HuH-7 (cell line): ENCODE measurements at places on chromosomes 3 and 15.

GRCh38 chr3:65490114-65490513 lies 548.6 kb downstream of the MAGI1 start:
- no peak for DNase-seq

GRCh38 chr15:55858661-55859060 lies 115.7 kb upstream of the PRTG start:
- DNase-seq: no peak

DNA sequence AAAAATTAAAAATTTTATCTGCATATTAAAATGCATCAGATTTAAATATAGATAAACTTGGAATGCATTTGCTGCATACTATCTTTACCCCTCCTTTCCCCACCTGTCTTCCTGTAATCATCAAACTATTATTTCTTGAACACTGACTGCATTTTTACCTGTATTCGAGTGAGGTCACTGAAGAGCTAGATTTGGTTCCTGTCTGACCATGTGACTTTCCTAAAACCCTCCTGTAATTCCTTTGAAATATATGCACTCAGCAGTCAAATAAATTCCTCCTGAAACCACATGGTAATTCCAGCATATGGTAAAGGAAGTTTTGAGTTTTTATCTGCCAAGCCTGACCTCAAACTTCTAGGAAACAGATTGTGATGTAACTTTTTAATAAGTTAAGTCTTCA lies 445.6 kb upstream of the FRG2C start:
- DNase-seq: no peak

- no peak for DNase-seq
Measured at GRCh38 chr15:78223396-78224022, 10.9 kb downstream of the ACSBG1 start.

DNA sequence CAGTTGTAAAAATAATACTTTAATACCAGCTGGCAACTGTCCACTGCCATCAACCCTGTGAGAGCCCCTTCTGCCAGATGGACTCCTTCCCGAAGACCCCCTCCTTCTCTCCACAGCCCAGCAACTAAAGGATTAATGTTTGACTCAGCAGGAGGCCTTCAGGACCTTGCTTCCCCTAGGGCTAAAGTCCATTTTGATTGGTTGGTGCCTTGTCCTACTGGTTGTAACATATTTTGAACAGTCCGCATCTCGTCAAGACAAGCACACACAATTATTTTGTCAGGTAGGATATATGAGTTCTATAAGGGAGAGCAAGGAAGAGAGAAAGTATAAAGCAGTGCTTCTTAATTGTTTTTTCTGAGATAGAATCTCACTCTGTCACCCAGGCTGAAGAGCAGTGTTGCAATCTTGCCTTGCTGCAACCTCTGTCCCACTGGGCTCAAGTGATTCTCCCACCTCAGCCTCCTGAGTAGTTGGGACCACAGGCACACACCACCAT lies 18.6 kb downstream of the ACOX2 start:
- peak; percentile 28 for DNase-seq

GRCh38 chr15:92205255-92205739 lies 188.4 kb upstream of the ST8SIA2 start:
- no peak for DNase-seq

DNA sequence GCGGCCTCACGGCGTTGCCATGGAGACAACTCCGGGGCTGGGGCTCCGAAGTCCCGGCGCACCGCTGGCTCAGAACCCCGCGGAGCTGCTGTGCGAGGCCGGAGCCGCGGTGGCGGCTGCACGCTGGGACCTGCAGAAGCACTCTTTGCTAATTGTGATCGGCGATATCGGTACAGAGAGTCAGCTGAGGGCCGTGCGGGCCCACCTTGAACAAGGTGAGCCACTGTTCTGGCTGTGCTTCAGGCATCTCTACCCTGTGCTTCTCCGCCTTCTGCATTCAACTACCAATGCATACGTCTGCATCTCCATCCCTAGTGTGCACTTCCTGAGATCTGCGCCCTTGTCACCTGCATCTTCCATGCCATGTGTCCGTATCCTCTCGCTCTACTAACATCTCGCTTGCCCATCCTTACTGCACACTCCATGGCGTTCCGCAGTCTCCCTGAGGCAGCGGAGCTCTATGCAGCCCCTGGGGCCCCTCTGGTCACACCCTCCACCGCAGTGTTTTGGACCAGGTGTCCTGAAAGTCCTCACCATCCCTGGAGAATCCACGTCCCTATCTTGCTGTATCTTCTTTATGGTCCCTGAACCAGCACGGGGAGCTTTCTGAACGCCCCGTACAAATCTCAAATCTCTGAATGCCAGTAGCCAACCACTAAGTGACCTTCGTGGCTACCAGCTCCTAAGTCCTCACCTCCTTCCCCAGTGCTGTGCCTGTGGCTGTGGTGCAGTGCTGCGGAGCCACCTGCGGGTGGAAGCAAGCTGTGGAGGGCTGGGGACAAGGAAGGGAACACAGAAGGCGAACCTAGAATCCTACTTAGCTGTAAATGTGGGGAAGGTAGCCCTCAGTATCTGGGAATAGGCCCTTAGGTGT lies 6.2 kb upstream of the MAP1A start:
- DNase-seq: peak; percentile 56

- DNase-seq: no peak
Measured at GRCh38 chr3:52435246-52436101, 9.4 kb downstream of the SEMA3G start.

DNA sequence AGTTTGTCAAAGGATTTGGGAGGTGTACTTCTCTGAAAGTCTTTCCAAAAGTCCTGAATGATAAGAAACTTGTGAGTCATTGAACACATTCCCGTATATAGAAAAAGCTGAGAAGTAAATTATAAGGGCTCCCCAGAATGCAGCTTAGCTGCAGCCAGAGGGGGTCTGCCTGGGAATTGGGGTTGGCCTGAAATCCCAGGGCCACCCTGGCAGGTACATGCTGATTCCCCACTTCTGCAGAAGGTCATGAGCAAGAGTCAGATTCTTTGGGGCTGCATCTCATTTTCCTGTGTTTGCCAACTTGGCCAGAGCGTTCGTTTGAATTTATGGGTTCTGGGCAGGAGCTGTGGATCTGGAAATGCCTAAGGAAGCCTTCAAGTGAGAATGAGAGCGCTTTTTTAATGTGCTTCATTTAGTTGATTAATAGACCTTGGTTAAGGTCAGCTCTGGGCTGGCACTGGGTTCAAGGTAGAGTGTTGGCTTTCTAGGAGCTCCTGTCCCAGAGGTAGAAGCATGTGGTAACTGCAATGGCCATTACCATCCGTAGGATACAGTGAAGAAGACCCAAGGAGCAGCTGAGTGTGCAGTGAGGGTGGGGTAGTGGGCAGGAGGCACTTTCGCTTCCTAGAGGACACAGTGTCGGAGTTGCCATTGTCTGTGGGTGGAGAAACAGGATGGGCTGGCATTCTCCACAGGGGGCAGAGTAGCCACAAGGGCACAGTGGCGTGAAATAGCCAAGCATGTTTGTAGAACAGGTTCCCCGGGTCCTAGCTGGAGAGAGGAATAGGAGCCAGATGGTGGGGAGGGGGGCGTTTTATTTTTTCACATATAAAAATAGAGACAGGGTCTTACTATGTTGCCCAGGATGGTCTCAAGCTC lies 3.2 kb downstream of the SLC6A6 start:
- DNase-seq: no peak

- no peak for DNase-seq
Measured at GRCh38 chr15:37108381-37109167, 8.2 kb upstream of the MEIS2 start.

GRCh38 chr3:14227856-14228255 lies 49.2 kb downstream of the LSM3 start:
- no peak for DNase-seq

- no peak for DNase-seq
Measured at GRCh38 chr15:69084404-69085030, 70.0 kb downstream of the NOX5 start.
